ENCODE measurements at places on chromosomes 4 and X. TPM values are rescaled to one million over a fixed set of nuclear protein-coding genes. Genes with fewer than 3 reads are reported as not detected.
A peak's percentile ranks its signal among the peaks of the same experiment; 100 is the strongest.

DNA sequence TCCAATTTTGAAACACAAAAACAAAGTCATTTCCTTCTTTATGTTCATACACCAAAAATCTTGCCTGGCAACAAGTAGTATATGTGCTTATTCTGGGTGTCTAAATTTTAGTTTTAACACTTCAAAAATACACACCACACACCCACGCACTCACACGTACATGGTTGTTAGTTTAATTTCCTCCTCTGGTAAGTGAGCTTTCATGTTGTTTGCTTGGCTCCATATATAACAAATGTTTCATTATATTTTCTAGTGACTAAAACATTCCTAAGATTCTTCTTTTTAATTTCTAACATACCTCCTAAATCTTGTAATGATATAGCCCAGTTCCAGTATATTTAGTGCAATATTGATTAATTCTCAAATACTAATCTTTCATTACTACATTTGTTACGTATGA lies 80.9 kb downstream of the PRDM5 start:
- H3K36me3 ChIP-seq = no peaks in the 10 kb centered on the region
- no peak overlapping the region for H3K27ac ChIP-seq
- H3K4me1 ChIP-seq = no peaks in the 10 kb centered on the region
- no peaks in the 10 kb centered on the region for H3K27me3 ChIP-seq
- DNase-seq = no peak

The WNK3 gene
- total RNA-seq = 0.25 TPM

The MAD2L1 gene
- 5.6 TPM for total RNA-seq

GRCh38 chr4:184215709-184216328 lies 1.9 kb downstream of the ENPP6 start:
- no peaks in the 10 kb centered on the region for H3K4me1 ChIP-seq
- DNase-seq = no peak
- peaks cover 4% of the 10 kb centered on the region for H3K27me3 ChIP-seq
- H3K36me3 ChIP-seq = no peaks in the 10 kb centered on the region
- no peak overlapping the region for H3K4me3 ChIP-seq
- no peak overlapping the region for H3K27ac ChIP-seq

- no peak overlapping the region for H3K27ac ChIP-seq
- H3K27me3 ChIP-seq = no peaks in the 10 kb centered on the region
- no peaks in the 10 kb centered on the region for H3K4me1 ChIP-seq
- H3K36me3 ChIP-seq = no peaks in the 10 kb centered on the region
Measured at GRCh38 chr4:176289561-176289960, 20.5 kb upstream of the ASB5 start.

- no peaks in the 10 kb centered on the region for H3K27me3 ChIP-seq
- no peaks in the 10 kb centered on the region for H3K4me1 ChIP-seq
- H3K4me3 ChIP-seq = no peak overlapping the region
- no peak for DNase-seq
- H3K36me3 ChIP-seq = no peaks in the 10 kb centered on the region
Measured at GRCh38 chr4:83356899-83357661, 22.4 kb upstream of the HPSE start.

- no peak overlapping the region for H3K27ac ChIP-seq
- H3K4me3 ChIP-seq = no peak overlapping the region
- H3K4me1 ChIP-seq = no peaks in the 10 kb centered on the region
- no peaks in the 10 kb centered on the region for H3K36me3 ChIP-seq
- H3K27me3 ChIP-seq = no peaks in the 10 kb centered on the region
Measured at GRCh38 chrX:24282381-24283126, 31.3 kb downstream of the SUPT20HL2 start.

- no peaks in the 10 kb centered on the region for H3K36me3 ChIP-seq
- H3K27ac ChIP-seq = no peak overlapping the region
- H3K4me1 ChIP-seq = no peaks in the 10 kb centered on the region
Measured at GRCh38 chr4:8081621-8082516, 76.7 kb downstream of the ABLIM2 start.

- H3K27ac ChIP-seq = no peak overlapping the region
- no peak overlapping the region for H3K4me3 ChIP-seq
- no peak for DNase-seq
Measured at GRCh38 chrX:10949541-10949940, 161.6 kb upstream of the HCCS start.

The GLRA3 gene
- not detected for total RNA-seq

The GYPA gene
- not detected for total RNA-seq

- H3K4me1 ChIP-seq = no peaks in the 10 kb centered on the region
- no peaks in the 10 kb centered on the region for H3K36me3 ChIP-seq
- DNase-seq = no peak
- no peak overlapping the region for H3K27ac ChIP-seq
Measured at GRCh38 chr4:122073615-122074014, 78.5 kb upstream of the BLTP1 start.

GRCh38 chr4:84434344-84434743 lies 64.7 kb downstream of the NKX6-1 start:
- no peak for DNase-seq
- H3K27ac ChIP-seq = no peak overlapping the region
- no peaks in the 10 kb centered on the region for H3K27me3 ChIP-seq
- H3K36me3 ChIP-seq = no peaks in the 10 kb centered on the region

- H3K27ac ChIP-seq = no peak overlapping the region
- H3K4me3 ChIP-seq = no peak overlapping the region
- no peak for DNase-seq
- H3K36me3 ChIP-seq = no peaks in the 10 kb centered on the region
Measured at GRCh38 chr4:3299122-3299975, 6.5 kb downstream of the RGS12 start.

DNA sequence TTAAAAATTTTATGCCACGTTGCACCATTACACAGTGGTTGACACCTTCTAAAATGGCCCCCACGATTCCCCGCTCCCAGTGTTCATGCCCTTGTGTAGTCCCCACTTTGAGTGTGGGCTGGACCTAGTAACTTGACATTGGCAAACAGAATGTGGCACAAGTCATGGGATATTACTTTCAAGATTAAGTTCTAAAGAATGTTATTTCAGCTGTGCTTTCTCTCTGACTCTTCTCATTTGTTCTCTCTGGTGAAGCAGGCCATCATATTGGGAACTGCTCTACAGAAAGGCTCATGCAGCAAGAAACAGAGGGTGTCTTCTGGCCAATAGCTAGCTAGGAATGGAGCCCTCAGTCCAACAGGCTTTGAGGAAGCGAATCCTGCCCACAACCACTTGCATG lies 67.1 kb downstream of the ATXN3L start:
- H3K4me3 ChIP-seq = no peak overlapping the region
- no peak for DNase-seq
- H3K27me3 ChIP-seq = no peaks in the 10 kb centered on the region

The DMP1 gene
- not detected for total RNA-seq

GRCh38 chr4:89158884-89159503 lies 47.7 kb downstream of the TIGD2 start:
- H3K4me3 ChIP-seq = no peak overlapping the region
- H3K36me3 ChIP-seq = no peaks in the 10 kb centered on the region
- peak; percentile 41 for DNase-seq
- no peak overlapping the region for H3K27ac ChIP-seq
- H3K4me1 ChIP-seq = no peaks in the 10 kb centered on the region

GRCh38 chr4:143335979-143336780 lies 496 bp upstream of the GAB1 start:
- H3K4me1 ChIP-seq = peaks cover 20% of the 10 kb centered on the region
- DNase-seq = peak; percentile 50
- H3K4me3 ChIP-seq = peak overlapping the region; percentile 52
- H3K27ac ChIP-seq = no peak overlapping the region
- peaks cover 51% of the 10 kb centered on the region for H3K27me3 ChIP-seq

DNA sequence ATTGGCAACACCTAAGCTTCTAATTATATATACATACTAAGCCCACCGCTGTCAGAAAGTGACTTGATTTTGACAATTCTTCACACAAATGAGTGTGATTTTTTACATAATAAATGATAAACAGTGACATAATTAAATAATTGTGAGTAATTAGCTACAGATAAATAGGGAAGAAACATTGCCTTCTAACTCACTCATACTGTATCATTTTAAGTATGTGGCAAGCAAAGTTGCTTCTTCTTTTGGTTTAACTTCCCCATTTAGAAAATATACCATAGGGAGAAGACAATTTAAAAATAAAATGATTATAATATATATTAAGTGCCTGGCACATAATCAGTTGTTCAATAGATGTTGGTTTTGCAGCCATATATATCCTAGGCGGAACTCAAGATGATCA lies 644.2 kb downstream of the FSTL5 start:
- no peaks in the 10 kb centered on the region for H3K27me3 ChIP-seq
- no peaks in the 10 kb centered on the region for H3K36me3 ChIP-seq
- no peaks in the 10 kb centered on the region for H3K4me1 ChIP-seq
- no peak overlapping the region for H3K4me3 ChIP-seq
- DNase-seq = no peak
- H3K27ac ChIP-seq = no peak overlapping the region

The PDE6B gene
- 11.4 TPM for total RNA-seq

DNA sequence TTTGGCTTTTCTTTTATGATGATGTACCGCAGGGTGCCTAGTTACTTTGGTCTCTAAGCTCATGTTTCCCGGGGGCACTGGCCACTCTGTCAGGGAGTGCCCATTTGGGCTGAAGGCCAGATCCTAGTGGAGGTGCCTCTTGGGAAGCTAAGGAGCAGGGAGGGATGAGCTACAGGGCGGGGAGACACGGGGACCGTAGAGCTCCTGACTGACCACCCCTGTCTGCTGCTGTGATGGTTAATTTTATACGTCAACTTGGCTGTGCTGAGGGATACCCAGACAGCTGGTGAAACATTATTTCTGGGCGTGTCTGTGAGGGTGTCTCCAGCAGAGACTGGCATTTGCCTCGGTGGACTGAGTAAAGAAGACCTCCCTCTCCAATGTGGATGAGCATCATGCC lies 24.9 kb upstream of the CLDN24 start:
- no peak for DNase-seq
- H3K27ac ChIP-seq = no peak overlapping the region
- no peaks in the 10 kb centered on the region for H3K36me3 ChIP-seq
- no peak overlapping the region for H3K4me3 ChIP-seq
- peaks cover 8% of the 10 kb centered on the region for H3K4me1 ChIP-seq
- peaks cover 3% of the 10 kb centered on the region for H3K27me3 ChIP-seq

DNA sequence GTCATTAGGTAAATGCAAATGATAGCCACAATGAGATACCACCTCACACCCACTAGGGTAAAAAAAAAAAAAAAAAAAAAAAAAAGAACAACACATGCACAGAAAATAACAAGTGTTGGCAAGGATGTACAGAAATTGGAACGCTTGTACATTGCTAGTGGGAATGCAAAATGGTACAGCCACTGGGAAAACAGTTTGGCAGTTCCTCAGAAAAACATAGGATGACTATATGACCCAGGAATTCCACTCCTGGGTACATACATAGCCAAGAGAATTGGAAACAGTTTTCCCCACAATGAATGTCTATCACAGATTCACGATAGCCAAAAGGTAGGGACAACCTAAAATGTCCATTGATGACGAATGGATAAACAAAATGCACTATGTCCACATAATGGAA lies 161.3 kb upstream of the MAMLD1 start:
- H3K4me3 ChIP-seq = no peak overlapping the region
- H3K27ac ChIP-seq = no peak overlapping the region
- no peak for DNase-seq
- no peaks in the 10 kb centered on the region for H3K27me3 ChIP-seq
- H3K36me3 ChIP-seq = no peaks in the 10 kb centered on the region

The RNF212 gene
- total RNA-seq = 8.3 TPM

The NPNT gene
- total RNA-seq = not detected

GRCh38 chrX:45768666-45769236 lies 568.1 kb upstream of the DIPK2B start:
- peak overlapping the region; percentile 64 for H3K4me3 ChIP-seq
- H3K27me3 ChIP-seq = no peaks in the 10 kb centered on the region
- peak overlapping the region; percentile 71 for H3K27ac ChIP-seq
- H3K36me3 ChIP-seq = no peaks in the 10 kb centered on the region
- DNase-seq = no peak

GRCh38 chr4:17206829-17207801 lies 304.8 kb downstream of the QDPR start:
- no peaks in the 10 kb centered on the region for H3K27me3 ChIP-seq
- no peaks in the 10 kb centered on the region for H3K4me1 ChIP-seq
- no peak overlapping the region for H3K4me3 ChIP-seq

The BTK gene
- 0.42 TPM for total RNA-seq

GRCh38 chrX:44401151-44401550 lies 57.7 kb upstream of the EFHC2 start:
- H3K27ac ChIP-seq = no peak overlapping the region
- H3K27me3 ChIP-seq = no peaks in the 10 kb centered on the region
- no peaks in the 10 kb centered on the region for H3K36me3 ChIP-seq
- no peaks in the 10 kb centered on the region for H3K4me1 ChIP-seq

GRCh38 chr4:42724451-42724850 lies 67.5 kb upstream of the ATP8A1 start:
- H3K27me3 ChIP-seq = no peaks in the 10 kb centered on the region
- H3K4me3 ChIP-seq = no peak overlapping the region
- no peak overlapping the region for H3K27ac ChIP-seq
- H3K36me3 ChIP-seq = no peaks in the 10 kb centered on the region

- H3K36me3 ChIP-seq = no peaks in the 10 kb centered on the region
- no peak overlapping the region for H3K4me3 ChIP-seq
- DNase-seq = no peak
- no peak overlapping the region for H3K27ac ChIP-seq
- no peaks in the 10 kb centered on the region for H3K4me1 ChIP-seq
Measured at GRCh38 chr4:76965866-76966579, 16.5 kb downstream of the SEPTIN11 start.

- H3K27me3 ChIP-seq = no peaks in the 10 kb centered on the region
- H3K4me3 ChIP-seq = no peak overlapping the region
- no peak for DNase-seq
- no peaks in the 10 kb centered on the region for H3K4me1 ChIP-seq
Measured at GRCh38 chr4:111778543-111778942, 366.7 kb upstream of the FAM241A start.

GRCh38 chr4:39353478-39354253 lies 12.5 kb downstream of the RFC1 start:
- H3K27ac ChIP-seq = peak overlapping the region; percentile 75
- no peak for DNase-seq
- peak overlapping the region; percentile 53 for H3K4me3 ChIP-seq
- peaks cover 19% of the 10 kb centered on the region for H3K36me3 ChIP-seq
- no peaks in the 10 kb centered on the region for H3K27me3 ChIP-seq

DNA sequence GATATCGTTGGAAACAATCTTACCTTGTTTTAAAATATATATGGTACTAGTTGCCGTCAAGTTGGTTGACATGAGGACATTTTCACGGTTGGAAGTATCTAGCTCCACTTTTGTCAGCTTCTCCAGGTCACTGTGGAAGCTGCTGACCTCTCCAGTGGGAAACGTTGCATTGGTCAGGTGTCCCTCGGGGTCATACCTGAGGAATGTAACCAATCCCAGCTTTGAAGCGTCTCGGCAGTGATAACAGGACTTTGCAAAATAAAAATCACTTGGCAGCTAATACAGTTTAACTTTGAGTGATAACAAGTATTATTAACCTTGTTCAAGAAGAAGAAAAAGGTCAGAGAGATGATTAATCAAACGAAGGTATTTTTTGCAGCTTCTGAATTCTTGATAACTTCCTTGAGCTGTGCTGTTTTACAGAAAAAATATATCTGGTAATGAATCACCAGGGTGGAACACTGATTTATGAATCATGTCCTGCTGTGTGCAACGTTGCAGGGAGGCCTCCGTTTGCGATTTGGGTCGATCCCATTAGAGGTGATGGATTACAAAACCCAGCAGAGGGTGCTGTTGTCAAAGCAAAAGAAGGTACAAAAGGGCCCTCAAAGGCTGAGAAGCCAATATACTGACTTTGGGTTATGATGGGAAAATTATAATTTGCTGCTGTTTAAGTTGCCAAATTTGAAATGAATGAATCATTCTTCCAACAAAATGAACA lies 60.1 kb downstream of the SH2D1A start:
- no peaks in the 10 kb centered on the region for H3K4me1 ChIP-seq
- DNase-seq = peak; percentile 71
- no peak overlapping the region for H3K4me3 ChIP-seq

Measured in CD4-positive, alpha-beta T cell (primary cell).